ENCODE measurements at places on chromosomes 16 and 17.

DNA sequence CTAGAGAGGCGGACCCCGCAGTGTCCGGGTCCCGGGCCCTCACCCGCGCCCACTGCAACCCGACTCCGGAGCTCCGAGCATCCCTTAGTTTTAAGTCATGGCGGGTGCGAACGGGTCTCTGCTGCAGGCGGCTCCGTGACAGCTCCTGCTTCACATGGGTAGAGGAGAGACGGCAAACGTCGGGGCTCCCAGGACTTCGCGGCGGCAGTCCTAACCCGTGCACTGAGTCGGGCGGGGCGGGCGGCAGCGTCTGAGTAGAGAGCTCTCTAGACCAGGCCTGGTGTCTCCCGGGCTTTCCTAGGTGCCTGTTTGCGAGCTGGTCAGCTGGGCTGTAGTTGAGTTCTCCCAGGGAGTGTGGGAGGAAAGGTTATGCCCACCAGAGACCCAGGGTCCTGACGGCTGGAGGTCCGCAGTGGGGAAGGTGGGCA lies 345 bp downstream of the TSC2 start:
- no peak for DNase-seq

DNA sequence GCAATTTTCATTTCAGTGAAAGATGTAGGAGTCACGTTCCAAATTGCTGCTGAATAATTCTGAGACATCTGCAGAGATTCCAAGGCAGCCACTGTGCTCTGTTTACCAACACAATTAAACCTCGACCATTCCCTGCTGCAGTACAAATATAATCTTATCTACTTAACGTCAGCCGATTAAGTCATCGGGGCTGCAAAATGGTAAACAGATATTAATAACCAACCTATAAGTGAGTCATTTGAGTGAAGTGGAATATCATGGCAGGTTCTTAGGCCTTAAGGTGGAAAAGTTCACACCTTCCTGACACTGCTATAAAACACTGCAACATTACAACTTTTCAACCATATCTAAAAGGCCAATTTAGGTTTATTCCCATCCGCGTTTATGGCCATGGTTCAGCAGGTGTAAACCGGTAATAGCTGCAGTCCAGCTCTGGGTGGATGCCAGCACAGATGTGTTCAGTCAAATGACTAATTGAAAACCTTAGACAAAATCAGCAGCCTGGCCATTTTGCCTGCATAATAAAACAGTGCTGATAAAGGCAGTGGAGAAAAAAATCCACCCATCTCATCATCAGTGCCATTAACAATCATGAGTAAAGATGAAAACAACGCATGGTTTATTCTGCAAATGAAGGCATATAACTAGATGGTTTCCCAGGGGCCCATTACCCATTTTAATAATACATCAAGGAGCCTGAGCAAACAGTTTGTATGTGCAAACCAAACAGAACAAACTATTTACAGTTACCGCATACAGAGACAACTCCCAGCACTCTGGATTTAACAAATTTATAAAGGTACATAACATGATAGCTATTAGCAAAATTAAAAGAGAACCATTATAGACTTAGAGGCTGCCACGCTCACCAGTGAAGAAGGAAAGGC lies 202.9 kb upstream of the IRX3 start:
- DNase-seq: no peak

DNA sequence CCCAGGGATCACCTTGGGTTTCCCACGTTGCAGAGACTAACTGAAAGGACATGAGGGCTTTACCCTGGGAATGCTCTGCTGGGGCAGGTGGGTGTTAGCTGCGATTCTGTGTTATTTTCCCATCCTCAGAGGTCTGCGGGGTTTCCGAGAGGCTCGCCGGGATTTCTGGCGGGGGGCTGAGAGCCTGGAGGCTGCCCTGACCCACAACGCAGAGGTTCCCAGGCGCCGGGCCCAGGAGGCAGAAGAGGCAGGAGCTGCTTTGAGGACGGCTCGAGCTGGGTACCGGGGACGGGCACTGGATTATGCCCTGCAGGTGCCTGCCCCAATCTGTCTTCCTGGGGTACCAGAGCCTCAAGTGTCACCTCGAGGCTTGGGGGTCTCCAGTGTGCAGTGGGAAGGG lies 6.9 kb downstream of the ACAP1 start:
- no peak for DNase-seq

DNA sequence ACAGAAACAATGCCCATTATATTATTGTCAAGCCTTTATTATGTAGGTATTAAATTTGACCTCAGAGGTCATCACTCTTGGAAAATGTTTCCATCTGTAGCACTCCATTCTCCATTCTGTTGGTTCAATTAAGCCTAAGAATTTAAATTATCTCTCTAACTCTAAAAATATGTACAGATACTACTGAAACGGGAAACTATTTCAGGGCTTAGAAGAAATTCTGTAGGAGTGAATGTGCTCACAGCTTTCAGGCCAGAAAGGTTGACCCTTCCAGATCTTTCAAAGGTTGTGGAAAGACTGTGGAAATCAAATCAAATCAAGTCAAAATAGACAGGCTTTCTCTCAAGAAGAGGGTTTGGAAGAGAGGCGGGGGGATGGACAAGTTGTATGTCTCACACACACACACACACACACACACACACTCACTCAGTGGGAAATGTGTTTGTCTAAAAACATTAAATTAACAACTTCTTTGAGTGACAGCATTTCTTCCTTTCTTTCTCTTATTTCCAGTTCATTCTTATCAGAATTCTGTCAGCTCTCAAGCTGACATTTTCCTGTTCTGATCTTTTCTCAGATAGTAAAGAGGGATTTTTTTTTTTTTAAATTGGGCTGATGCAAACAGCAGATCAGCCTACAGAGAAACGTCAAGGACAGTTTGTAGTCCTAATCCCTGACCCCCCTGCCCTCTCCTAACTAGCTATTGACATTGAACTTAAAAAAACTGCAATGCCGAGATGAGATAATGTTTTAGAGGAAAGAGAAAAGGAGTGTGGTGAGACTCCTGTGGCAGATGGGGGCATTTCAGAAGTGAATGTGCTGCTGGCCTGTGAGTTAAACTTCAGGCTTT lies 139.0 kb upstream of the ZFHX3 start:
- DNase-seq: no peak

GRCh38 chr17:17120294-17120693 lies 78.0 kb downstream of the MPRIP start:
- DNase-seq: no peak

DNA sequence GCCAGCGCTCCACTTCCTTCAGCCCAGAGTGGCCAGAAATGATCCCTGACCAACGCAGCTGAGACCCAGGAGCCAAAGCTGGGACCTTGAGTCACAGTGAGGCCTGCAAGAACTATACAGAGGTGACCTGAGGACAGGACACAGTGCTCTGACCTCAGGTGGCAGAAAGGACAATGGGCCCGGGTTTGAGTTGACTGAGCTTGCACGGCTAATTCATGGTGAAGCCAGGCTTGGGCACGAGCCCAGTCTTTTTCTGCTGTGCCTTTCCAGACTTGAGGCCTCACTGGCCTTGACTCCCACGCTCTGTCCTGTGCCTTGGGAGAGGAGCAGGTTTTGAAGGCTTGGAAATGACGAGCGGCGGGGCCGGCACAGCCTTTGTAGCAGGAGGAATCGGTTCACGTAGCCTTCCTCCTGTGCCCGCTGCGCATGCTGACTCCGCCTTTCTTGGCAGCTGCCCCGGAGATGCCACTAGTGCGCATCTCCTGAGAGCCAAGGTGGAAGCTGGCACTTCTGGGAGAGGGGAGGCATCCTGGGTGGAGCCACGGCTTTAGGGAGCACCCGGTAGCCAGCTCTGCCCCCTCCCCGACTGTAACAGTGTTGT lies 34.9 kb downstream of the NDEL1 start:
- no peak for DNase-seq

DNA sequence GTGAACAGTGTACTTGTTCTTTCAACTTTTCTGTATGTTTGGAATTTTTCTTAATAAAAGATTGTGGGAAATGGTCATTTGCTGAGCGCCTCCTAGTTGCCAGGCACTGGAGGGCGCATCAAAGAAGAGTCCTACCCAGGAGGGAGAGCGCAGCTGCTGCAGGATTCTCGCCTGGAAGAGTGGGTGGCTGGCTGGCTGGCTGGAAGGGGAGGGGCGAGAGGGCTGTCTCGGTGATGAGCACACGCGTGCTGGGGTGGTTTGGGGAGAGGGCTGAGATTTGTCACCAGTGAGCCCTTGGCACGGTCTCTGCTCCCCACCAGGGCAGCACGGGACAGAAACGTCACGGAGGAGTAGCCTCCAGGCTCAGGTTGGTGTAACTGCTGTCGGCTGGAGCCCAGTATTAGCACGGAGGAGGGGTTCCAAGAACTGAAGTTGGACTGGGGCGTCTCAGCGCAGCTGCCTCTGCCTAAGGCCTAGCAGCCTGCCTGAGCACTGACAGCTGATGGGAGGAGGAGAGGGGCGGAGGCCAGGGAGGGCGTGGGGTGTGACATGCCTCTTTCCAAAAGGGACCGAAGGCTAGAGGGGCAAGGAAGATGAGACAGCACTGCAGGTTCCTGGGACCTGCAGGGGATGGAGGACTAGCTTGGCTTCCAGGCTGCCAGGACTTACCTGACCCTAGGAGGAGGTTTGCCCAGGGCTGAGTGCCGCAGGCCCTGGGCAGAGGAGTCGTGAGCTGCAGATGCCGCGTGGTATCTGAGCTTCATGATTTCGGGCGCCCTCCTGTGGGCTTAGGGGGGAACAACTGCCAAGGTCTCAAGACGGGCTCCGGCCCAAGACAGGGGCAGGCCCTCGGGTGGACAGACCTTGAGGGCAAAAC lies 5.7 kb downstream of the LDHD start:
- DNase-seq: peak; percentile 64

GRCh38 chr16:67504031-67505021 lies 21.0 kb upstream of the AGRP start:
- DNase-seq: no peak

- DNase-seq: no peak
Measured at GRCh38 chr16:71338632-71339031, 19.9 kb upstream of the CALB2 start.

DNA sequence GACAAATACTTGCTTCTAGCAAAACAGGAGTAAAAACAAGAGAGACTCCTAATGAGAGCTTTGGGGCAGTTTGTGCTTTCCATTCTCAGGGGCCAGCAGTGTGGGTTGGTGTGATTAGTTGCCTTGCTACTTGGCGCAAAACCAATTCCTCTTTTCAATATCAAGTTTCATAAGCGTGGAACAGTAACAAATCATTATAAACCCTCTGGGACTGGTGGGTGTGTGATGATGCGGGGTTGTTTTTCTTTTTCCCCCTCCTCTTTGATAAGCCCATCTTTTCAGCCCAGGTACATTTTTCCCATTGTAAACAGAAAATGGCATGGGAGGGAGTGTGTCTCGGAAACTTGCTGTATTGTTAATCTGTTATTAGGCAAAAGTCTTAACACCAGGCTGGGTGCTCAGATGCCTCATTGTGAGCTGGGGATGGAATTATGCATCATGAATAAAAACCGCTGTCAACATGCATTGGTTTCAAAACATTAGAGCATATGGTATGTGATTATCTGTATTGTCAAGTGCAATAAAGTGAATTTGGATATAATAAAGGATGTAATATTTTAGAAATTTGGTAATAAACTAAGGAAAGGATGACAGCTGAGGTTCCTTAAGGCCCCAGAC lies 166.4 kb downstream of the CCDC182 start:
- no peak for DNase-seq

DNA sequence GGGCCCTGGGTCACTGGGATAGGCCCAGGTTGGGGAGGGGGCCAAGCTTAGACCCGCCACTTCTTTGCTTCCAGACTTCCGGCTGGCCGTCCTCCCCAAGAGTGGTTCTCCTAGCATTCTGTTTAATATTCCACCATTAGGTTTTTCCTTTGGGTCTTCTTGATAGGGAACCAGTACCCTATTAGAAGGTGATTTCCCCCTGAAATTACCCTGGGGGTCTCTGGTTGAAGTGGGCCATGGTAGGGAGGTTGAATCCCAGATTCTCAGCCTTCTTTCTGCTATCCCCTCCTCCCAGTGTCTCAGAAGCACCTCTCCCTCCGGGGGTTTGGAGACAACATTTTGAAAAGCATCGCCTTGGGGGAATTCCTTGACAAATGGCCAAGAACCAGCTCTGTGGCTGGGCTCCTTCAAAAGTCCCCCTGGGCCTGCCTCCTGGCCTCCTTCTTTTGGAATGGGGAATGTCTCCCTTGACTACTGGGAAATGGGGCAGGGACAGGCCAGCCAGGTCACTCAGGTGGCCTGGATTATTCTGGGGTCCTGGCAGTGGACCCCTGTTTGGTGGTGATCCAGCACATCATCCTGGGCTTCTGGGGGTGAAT lies 5.7 kb downstream of the LASP1 start:
- DNase-seq: no peak

- no peak for DNase-seq
Measured at GRCh38 chr17:38571833-38572668, 33.7 kb downstream of the SRCIN1 start.

DNA sequence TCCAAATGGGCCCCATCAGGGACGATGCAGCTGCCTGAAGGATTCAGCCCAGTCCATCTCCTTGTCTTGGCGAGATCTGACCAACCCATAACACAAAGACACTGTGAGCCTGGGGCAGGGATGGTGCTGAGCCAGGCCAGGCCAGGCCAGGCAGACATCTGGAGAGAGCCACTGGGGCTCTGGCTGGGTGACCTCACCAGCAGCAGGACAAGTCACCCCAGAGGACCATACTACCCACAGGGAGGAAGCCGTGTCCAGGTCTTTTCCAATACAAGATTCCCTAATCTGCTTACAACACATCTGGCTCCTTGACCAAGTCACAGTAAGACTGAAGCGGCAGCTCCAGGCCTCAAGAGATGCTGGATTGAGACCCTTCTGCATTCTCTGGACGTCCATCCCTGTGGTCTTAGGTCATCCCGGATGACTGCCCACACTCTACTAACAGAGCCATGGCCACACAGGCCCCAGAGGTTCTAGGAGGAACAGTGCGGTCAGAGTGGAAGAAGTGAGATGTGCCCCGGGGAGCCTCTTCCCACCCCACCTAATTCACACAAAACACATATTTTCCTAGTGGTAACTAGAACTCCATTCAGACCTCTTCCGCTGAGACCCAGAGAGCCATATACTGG lies 81.8 kb upstream of the RCVRN start:
- no peak for DNase-seq

DNA sequence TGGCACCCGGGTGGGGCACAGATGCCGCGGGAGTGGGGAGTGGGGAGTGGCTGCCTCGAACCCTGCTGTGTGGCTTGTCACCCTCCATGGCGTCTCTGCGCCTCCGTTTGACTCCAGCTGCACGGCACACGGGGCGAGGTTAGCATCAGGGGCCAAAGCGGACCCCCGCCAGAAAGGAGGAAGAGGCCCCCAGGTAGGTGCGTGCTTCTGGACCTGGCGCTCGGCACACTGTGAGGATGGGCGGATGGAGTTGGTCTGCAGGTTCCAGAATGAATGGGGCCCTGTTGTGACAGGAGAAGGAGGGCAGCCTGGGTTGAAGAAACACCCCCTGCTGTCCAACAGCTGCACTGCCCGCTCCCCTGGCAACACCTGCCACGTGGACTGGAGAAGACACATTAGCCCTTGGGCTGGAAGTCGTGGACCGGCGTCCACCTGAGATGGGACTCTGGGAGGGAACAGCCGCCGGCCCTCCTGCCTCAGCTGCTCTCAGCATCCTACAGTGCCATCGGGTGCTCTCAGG lies 9.4 kb upstream of the FASN start:
- no peak for DNase-seq
